ENCODE measurements at places on chromosomes 7 and 10.
A peak's percentile ranks its signal among the peaks of the same experiment; 100 is the strongest.

DNA sequence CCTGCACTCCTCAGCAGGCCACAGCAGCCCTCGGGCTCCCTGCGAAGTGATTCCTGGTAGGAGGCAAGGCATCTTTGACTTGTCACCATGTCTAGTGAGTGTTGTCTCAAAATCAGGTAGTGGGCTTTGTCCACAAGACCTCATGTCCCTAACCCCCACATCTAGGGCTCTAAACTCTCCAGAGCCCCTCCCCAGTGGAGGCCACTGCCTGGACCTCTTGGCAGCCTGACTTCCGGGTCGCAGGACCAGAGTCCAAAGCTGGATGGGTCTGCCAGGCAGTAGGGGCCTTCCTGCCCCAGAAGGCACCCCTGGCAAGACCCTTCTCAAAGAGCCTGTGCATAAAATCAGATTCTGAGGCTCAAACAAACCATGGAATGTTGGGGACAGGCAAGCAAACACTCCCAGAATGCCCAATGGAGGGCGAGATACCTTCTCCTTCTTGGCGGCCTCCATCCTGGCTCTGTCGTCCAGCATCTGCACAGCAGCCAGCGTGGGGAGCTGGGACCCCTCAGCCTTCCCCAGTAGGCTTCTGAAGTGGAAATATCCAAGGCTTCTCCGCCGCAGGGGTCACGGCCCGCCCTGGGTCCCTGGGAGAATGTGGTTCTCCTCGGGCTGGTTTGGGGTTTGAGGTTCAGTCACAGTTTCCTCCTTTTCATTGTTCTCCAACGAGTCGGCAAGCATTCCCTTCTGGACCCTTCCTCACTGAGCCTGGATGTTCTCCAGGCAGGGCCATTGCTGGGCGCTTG, 586 bp downstream of the GCK start:
- DNase-seq = no peak

DNA sequence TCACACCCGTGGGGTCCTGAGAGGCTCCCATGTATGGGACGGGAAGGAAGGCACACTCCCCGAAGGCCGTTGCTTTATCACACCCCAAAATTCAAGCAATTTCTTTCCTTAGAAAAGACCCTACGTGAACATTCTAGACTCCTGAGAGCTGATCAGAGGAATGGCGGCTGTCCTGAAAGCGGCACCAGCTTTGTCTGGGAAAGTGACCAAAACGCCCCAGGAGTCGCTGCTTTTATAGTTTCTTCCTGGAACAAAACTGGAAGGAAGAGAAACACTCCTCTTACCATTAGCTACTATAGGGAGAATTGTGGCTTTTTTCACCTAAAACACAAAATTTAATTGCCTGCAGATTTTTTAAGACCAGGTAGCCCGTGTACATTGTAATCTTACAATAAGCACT, 261.8 kb upstream of the RNF32 start:
- DNase-seq = no peak

DNA sequence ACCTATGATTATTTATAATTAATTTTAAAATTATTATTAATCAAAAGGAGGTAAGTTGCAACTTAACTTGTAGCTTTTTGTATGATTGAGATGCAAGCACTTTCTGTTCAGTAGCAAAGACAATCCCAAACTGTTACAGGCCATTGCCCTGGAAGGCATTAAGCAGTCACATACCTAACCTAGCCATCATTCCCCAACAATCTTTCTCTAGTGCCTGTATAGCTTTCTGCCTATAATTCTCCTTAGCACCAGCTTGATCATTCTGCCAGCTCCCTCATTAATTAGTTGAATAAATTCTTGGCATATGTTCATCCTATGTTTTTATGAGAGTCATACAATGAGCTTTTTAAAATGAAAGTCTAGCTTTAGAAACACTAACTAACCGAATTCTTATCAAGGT, 178.9 kb upstream of the TMEM106B start:
- no peak for DNase-seq

- DNase-seq = peak; percentile 68
These were observed 145.2 kb downstream of the ARID5B start for GRCh38 chr10:62046522-62047227.

DNA sequence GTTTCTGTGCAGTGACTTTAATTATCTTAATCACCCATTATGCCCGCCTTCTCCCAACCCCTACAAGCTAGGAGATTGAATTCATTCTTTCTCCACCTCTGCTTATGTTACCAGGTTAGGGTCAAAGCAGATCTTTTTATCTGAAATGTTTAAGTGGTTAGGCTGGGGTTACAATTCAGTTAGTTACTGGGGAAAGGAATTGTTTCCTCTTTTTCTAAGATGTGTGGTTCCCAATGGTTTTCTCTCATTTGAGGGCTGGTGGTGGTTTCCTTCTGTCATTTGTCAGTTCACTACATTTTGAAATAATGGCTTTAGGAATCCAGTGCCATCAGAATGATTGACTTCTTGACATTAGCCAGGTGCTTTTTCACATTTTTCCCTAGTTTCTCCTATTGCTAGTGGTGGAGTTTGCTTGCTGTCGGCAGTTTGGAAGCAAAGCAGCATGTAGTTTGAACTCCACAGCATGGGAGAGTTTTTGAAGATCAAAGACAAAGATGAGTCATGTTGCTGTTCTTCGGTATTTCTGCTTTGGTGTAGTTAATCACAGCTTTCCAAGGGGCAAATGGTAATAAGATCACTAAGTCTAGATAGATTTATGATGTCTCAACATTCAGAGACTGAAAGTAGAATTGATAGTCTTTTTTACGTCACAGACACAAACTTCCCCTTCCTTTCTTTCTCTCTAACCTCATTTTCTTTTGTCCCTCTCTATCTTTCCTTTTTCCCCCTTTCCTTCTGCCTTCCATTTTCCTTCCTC, 168.2 kb downstream of the SND1 start:
- DNase-seq = no peak

DNA sequence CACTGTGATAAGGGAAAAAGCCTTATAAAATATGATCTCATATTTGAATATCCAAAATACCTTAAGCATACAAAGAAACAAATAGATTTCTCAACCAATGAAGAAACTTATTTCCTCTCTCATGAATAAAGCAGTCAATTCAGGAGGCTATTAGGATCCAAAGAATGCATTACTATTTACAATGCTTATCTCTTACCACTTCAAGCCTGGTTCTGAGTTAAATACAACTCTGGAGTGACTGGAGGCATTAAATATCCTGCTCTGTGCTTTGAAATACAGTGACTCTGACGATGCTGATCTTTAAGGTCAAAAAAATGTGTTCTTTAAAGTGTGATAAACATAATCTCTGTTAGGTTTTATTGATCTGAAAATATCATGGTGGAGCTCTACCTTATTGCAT, 493.2 kb downstream of the ZWINT start:
- no peak for DNase-seq

DNA sequence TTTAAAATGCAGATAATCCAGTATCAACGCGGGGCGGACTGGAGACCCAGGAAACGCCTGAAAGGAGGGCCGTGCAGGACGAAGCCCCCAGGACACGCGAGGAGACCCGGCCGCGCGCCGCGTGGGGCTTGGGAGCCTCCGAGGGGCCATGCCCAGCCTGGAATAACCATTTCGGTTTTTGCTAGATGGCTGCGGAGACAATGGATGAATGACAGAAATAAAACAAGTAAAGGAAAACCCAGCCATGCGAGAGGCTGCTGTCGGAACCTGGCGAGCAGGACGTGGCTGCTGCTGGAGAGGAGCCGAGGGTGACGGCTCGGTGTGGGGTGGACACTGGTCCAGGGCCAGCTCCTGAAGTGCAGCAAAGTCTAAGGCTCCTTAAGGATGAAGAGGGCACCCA, 227.2 kb upstream of the ADARB2 start:
- DNase-seq = no peak

DNA sequence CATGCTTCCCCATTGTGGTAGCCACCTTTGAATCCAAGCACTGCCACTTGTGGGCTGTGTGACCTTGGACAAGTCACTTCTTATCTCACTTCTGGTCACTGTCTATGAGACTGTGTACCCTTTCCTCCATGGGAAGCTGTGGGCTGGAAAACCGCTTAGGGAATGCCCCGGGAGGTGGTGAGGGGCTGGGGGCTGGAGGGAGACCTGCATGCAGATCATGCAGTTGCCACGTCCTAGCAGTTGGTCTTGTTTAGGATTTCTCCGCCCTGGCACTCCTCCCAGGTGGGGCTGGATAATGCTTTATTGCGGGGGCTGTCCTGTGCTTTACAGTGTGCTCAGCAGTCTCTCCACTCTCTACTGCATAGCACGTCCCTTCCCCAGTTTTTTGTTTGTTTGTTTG, 62.9 kb upstream of the OPN4 start:
- no peak for DNase-seq

- no peak for DNase-seq
These were observed 58.3 kb downstream of the CFAP46 start for GRCh38 chr10:132884041-132884440.

DNA sequence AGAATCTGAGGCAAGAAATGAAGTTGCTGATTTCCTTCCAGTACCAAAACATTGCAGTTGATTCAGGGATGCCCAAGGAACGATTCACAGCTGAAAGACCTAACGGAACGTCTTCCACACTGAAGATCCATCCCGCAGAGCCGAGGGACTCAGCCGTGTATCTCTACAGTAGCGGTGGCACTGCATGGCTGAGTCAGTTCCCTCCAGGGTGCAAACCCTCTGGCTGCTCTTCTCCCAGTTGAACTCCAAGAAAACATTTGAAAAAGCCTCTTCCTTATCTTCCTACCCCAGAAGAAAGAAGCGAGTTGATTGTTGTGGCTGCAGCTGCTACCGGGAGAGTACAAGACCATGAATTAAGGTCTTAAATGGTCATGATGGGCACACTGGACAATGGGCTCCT, 147.1 kb upstream of the PRSS1 start:
- DNase-seq = no peak
